ENCODE measurements at places on chromosomes 5 and 9. TPM values are rescaled to one million over a fixed set of nuclear protein-coding genes. Genes with fewer than 3 reads are reported as not detected.

The ENHO gene
- total RNA-seq = under 0.01 TPM

The HARS1 gene
- total RNA-seq = 41.6 TPM

The TRIP13 gene
- total RNA-seq = 3.8 TPM

The CCIN gene
- total RNA-seq = 2.2 TPM

The UNC13B gene
- 24.8 TPM for total RNA-seq

Data from osteoblast (primary cell).